Myocyte (in vitro differentiated cells): ENCODE measurements at places on chromosomes 4 and X. TPM values are rescaled to one million over a fixed set of nuclear protein-coding genes. Genes with fewer than 3 reads are reported as not detected.

GRCh38 chr4:70360460-70360859, at the start of gene SMR3A:
TSS of gene SMR3A (plus strand) at chr4:70360760. CDS start at chr4:70362116, 1,356 bp downstream.
- no peak for DNase-seq

The SPANXA1 gene
- not detected in 2 replicates for total RNA-seq

GRCh38 chr4:109163493-109163892, 139.0 kb downstream of the COL25A1 start:
- no peak for DNase-seq

DNA sequence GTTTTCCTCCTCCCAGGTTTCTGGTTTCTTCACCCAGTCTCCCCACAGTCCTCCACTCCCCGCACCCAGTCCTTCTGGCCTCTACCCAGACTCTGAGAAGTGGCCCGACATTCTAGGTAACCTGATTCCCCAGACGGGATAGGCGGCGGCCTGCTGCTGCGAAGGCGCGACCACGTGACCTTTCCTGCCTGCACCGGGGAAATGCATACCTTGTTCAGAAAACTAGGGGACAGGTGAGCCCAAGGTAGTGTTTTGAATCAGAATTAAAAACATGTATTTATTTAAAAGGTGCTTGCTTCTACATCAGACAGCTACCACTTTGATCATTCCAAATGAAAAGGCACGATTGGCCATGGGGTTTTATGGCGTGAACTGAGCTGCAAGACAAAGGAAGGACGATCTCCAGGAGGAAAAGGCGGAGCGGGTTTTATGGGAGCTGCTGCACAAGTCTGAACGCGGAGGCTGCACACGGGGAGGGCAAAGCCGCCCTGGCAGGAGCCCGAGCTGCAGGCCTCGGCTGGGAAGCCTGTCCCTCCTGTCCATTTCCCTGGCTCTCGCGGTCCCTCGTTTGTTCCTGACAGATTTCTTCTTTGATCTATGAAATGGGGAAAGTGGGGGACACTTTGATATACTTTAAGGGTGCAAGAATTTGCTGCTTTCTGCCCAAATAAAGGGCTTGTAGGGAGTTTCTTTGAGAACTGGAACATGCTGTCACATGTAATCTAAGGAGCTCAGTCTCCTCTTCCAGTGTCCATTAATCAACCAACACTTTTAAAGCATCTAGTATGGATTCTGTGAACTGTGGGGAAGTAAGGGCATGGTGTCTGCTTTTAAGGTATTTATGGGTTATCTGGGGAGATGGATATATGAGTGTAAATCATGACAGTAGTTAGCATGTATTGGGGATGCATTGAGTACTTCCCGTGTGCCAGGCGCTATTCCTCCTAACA, 150.9 kb downstream of the SPRY1 start:
- DNase-seq, result no peak

DNA sequence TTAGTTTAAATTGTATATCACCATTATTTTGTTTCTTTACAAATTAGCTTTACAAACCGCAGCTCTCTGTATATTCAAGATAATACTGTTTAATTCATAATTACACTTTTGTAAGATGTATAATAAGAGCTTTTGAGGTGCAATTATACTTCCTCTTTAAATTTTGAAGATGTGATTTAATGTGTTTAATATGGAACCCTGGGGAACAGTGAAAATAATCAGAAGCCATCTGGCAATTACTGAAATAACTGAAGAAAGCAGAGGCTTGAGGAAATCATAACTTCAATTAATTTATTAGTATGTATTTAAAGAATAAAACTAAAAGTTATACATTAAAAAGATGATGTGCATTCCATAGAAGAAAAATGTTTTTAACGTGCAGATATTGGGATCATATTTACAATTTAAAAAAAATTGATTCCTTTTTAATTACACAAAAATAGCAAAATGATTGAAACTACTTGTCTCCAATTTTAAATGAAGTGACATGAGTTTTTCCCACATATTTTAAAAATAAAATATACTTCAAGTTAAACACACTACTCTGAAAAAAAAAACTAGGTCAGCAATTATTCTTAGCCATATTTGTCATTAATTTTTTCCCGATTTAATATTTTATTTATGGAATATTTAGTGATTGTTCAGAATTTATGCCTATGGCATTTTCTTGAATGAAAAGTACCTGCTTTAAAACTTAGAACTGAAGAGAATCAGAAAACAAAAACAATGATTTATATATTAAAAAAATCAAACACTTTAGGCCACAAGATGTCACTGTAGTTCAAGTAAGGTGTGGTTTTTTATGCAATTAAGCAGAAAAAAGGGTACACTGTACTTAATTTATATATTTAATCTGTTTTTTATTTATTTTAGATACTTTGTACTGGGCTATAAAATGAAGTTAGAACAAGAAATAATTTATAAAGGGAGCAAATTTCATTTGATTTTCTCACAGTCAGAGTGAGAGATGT, 942.7 kb upstream of the NDST4 start:
- peak; percentile 24 for DNase-seq

The ESX1 gene
- total RNA-seq, result not detected in 2 replicates

DNA sequence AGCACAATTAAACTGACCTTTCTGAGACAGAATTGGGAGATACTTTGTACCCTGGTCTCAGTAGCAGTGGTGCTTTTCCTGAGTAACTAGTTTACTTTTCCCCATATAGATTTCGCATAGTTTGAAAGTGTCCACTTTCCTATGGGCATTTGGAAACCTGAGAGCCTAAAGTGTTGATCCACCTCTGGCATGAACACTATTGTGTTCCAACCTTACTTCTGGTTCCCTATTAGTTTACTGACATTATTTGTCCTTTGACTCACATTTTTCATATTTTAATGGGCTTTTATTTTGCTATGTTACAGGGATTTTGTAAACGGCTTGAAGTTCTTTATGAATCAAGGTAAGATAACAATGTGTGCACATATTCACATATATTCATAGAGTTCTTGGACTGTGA, 103.7 kb downstream of the CBLL2 start:
- no peak for DNase-seq

DNA sequence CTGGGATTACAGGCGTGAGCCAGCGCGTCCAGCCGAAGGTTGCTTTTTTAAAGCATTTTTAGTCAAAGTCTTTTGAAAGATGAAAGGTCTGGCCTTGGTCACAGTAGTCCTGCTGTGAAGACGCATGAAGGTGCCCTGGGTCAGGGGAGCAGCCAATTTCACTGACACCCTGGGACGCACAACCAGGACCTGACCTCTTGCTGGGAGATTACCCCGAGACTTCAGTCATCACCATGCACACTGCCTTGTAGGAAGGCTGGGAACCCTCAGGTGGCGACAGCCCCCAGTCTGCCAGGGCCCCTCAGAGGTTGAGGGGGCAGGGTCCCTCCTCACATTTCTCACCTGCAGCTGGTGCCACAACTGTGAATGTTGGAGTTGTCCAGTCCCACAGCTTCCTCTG, 53.2 kb downstream of the CPLX1 start:
- no peak for DNase-seq

GRCh38 chr4:84403656-84404055, 95.4 kb downstream of the NKX6-1 start:
- DNase-seq, result no peak

- peak; percentile 5 for DNase-seq
These were observed 39.6 kb upstream of the SLC7A3 start for GRCh38 chrX:70970482-70970995.

The HSFX3 gene
- 0.32 TPM in 1 of 2 replicates, not detected in the other for total RNA-seq

GRCh38 chr4:168421671-168422070, 58.6 kb downstream of the DDX60L start:
- DNase-seq, result no peak

DNA sequence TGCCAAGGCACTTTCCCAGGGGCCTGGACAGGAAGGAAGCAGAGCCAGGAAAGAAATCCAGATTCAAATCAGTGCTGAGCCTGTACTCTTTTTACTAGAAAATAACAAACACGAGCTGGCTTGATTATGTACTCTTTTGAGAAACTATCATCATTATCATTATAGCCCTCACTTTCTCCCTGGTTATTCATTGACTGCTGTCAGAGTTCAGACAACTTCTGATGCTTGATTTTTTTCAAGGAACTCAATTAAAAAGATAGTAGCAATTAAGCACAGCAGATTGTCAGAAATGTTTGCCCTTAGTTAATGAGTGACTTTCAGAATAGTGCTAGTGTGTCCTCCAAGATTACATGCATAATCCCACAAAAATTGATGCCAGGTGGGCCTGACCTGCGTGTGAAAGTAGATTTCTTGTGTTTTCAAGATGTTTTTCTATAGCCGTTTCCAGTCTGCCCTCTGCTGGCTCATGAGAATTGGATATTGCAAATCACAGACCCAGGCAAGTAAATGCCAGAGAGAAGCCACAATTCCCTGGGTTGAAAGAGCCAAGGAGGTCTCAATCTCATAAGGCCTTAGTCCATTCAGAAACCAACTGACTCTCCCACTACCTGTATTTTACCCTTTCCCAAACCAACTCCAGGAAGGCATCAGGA, 14.3 kb upstream of the PNPLA4 start:
- no peak for DNase-seq

The EREG gene
- 0.05 TPM in 1 of 2 replicates, not detected in the other for total RNA-seq

DNA sequence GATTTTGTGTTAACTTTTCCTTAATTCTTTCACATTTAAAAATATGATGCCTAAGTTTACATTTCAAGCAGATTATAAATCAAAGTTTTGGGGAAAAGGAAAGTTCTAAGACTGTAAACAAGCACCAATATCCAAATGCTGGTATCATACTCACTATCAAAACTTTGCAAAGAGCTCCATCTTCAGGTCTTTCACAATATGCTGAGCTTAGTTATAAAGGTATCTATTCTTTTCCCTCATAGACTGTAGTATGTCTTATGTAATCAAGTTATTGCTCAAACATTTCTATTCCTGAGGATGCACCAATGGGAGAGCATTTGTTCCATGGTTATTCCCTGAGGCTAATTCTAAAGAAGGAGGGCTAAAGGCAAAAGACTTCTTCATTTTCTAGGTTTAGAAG, 207.9 kb upstream of the FAM241A start:
- peak; percentile 45 for DNase-seq

DNA sequence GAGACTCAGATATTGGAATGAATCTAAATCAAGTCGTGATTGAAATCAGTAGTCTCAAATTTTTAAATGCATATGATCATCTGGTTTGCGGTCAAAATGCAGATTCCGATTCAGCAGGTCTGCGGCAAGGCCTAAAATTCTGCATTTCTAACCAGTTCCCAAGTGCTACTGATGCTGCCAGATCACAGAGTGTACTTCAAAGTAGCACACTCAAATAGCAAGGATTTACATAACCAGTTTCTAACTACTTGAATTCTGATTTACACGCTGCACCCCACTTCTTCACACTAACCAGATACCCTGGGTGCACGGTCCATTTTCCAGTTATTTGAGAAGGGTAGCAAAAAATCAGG, 752 bp downstream of the MBTPS2 start:
- no peak for DNase-seq

The EMCN gene
- total RNA-seq, result not detected in 2 replicates

DNA sequence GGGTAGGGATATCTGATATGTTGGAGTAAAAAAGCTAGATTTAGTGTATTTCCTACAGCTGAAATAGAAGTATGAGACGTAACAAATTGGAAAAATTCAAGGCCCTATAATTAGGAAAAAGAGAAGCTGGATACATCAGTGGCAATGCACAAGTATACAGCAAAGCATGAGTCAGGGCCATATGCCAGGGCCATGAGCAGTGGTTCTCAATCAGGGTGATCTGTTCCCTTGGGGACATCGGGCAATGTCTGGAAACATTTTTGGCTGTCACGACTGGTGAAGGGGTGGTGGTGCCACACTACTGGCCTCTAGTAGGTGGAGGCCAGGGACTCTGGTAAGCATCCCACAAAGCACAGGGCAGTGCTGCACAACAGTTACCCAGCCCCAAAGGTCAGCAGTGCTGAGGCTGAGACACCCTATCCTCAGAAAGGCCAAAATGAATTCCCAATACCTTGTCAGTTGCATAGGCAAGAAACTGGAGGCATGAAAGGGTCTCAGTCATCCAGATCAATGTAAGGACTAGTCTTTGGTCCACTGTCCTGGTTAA, 36.8 kb upstream of the NAP1L5 start:
- DNase-seq, result no peak

The ADH1C gene
- not detected in 2 replicates for total RNA-seq

DNA sequence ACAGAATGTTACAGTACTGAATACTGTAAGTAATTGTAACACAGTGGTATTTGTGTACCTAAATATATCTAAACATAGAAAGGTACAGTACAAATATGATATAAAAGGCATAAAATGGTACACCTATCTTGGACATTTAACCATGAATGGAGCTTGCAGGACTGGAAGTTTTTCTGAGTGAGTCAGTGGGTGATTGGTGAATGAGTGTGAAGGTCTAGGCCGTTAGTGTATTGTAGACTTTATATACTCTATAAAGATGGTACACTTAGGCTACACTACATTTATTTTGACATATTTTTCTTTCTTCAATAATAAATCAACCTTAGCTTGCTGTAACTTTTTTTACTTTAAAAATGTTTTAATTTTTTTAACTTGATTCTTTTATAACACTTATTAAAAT, 422.5 kb upstream of the FSTL5 start:
- no peak for DNase-seq

- peak; percentile 82 for DNase-seq
These were observed at the start of gene PDGFC for GRCh38 chr4:156971676-156972378. TSS of gene PDGFC (minus strand) at chr4:156971799. CDS start at chr4:156970903, 896 bp downstream.

DNA sequence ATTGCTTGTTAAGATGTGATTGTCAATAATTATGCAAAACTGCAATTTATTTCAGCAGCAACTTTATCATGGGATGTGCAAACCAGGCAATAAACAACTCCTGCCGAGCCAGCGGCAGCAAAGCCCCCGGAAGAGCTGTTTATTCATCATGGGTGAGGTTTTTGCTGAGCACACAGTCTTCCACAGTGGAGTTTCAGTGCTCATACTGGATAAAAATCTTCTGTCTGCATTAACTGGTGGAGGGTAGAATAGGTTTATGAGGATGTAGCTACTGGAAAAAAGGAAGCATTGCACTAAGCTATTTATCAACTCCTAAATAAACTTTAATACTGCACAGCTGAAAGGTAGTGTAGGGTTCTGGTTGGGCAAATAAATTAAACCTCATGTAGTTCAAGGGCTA, 557.4 kb upstream of the FTHL17 start:
- DNase-seq, result no peak

GRCh38 chrX:73182502-73183114, 32.0 kb downstream of the NAP1L2 start:
- DNase-seq, result no peak
